ENCODE measurements at places on chromosomes 16 and 17. TPM values are rescaled to one million over a fixed set of nuclear protein-coding genes. Genes with fewer than 3 reads are reported as not detected.

Gene NT5C
- 57.2 TPM for total RNA-seq

Gene RTN4RL1
- total RNA-seq: not detected

Gene G6PC1
- not detected for total RNA-seq

Gene TCAP
- 0.15 TPM for total RNA-seq

Gene SMIM36
- total RNA-seq: not detected

Gene ZNF646
- 9.1 TPM for total RNA-seq

Gene FNDC8
- total RNA-seq: not detected

Gene SMARCE1
- 71.5 TPM for total RNA-seq

Gene SEZ6L2
- total RNA-seq: 3.9 TPM

Gene UTS2R
- total RNA-seq: not detected

Gene C17orf78
- not detected for total RNA-seq

Gene SUZ12
- total RNA-seq: 24.9 TPM

Gene MYOCD
- not detected for total RNA-seq

Gene CISD3
- 5.3 TPM for total RNA-seq

Gene OR4D1
- not detected for total RNA-seq

Gene SLC4A1
- not detected for total RNA-seq

Gene MGAT5B
- 0.97 TPM for total RNA-seq

Gene ABCA9
- total RNA-seq: 11.7 TPM

Gene CLEC19A
- not detected for total RNA-seq

Gene TMEM220
- 2.6 TPM for total RNA-seq

Gene TNFRSF13B
- total RNA-seq: not detected

Gene SOST
- total RNA-seq: not detected
